ENCODE measurements at places on chromosomes 1 and 21. TPM values are rescaled to one million over a fixed set of nuclear protein-coding genes. Genes with fewer than 3 reads are reported as not detected.

Gene KRTAP20-2
- total RNA-seq = not detected

Gene FLG2
- total RNA-seq = not detected

Gene SVBP
- total RNA-seq = 12.0 TPM

Gene OR14I1
- not detected for total RNA-seq

Gene FAM110D
- total RNA-seq = not detected

Gene PLK3
- total RNA-seq = 93.2 TPM

Gene LRRC53
- not detected for total RNA-seq

Gene SLAMF1
- total RNA-seq = 126 TPM

Gene NIT1
- total RNA-seq = 39.1 TPM

Gene C1orf94
- total RNA-seq = not detected

Gene FAM229A
- total RNA-seq = 10.0 TPM

Gene CD5L
- not detected for total RNA-seq

Gene AKT3
- 27.8 TPM for total RNA-seq

Data from T-helper 1 cell treated with Interleukin-12 subunit alpha and Interleukin-12 subunit beta and Interleukin-4 antibody, amounts not matched to agents 30 ng/mL and 1 ng/mL, for 36 hours (primary cell).